ENCODE measurements at places on chromosomes 6 and 20. TPM values are rescaled to one million over a fixed set of nuclear protein-coding genes. Genes with fewer than 3 reads are reported as not detected.

ZBTB46 gene
- total RNA-seq: 32.8 TPM

TENT5A gene
- 10.0 TPM for total RNA-seq

MBOAT1 gene
- 9.1 TPM for total RNA-seq

CALHM4 gene
- not detected for total RNA-seq

ZBTB24 gene
- total RNA-seq: 14.6 TPM

ELOVL2 gene
- not detected for total RNA-seq

- DNase-seq: no peak
- no peaks in the 10 kb centered on the region for H3K4me1 ChIP-seq
- no peaks in the 10 kb centered on the region for H3K27me3 ChIP-seq
- H3K4me3 ChIP-seq: no peak overlapping the region
Observed at GRCh38 chr20:10971096-10971495, 297.3 kb upstream of the JAG1 start.

- H3K4me1 ChIP-seq: peaks cover 32% of the 10 kb centered on the region
- H3K4me3 ChIP-seq: no peak overlapping the region
- no peak for DNase-seq
- no peaks in the 10 kb centered on the region for H3K27me3 ChIP-seq
- H3K27ac ChIP-seq: no peak overlapping the region
Observed at GRCh38 chr6:305371-306206, 13.3 kb downstream of the DUSP22 start.

GRCh38 chr6:9896806-9897205 lies 518.1 kb downstream of the TFAP2A start:
- H3K27ac ChIP-seq: no peak overlapping the region
- no peaks in the 10 kb centered on the region for H3K27me3 ChIP-seq
- no peak for DNase-seq
- H3K4me3 ChIP-seq: no peak overlapping the region

- H3K4me3 ChIP-seq: no peak overlapping the region
- no peaks in the 10 kb centered on the region for H3K36me3 ChIP-seq
- no peaks in the 10 kb centered on the region for H3K4me1 ChIP-seq
- H3K27ac ChIP-seq: no peak overlapping the region
Observed at GRCh38 chr6:64330694-64331307, 695.2 kb downstream of the PHF3 start.

DNA sequence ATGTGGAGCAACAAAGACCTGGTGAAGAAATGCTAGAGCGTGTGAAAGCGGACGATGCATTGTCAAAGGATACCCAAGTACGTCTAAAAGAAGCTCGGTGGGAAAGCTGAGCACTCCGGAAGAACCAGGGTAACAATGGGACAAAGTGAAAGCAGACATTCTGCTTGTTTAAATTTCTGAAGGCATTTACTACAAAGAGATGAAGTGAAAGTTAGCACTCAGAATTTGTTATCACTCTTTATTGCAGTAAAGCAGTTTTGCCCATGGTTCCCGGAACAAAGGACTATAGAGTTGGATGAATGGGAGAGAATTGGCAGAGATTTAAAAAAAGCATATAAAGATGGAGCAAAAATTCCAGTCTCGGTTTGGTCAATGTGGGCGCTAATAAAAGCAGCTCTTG lies 12.8 kb upstream of the IRAK1BP1 start:
- H3K4me3 ChIP-seq: no peak overlapping the region
- H3K27ac ChIP-seq: no peak overlapping the region
- no peaks in the 10 kb centered on the region for H3K4me1 ChIP-seq
- no peaks in the 10 kb centered on the region for H3K36me3 ChIP-seq
- H3K27me3 ChIP-seq: no peaks in the 10 kb centered on the region
- no peak for DNase-seq

DNA sequence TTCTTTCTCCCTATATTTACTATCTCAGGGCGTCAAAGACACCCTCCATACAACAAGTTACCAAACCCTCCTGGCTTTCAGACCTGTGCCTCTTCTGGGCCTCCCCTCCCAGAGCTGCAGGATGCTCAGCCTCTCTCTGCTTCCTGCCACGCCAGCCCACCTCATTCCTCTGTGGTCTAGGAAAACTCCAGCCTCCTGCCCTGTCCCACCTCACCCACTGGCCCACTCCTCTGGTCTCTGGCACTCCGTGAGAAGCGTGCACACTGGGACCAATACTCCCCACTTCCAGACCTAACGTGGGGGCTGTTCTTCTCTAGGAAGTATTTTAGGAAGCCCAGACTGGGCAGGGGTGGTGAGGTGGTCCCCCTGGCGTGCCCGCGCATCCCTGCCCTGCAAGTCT lies 9.7 kb downstream of the AGPAT4 start:
- no peaks in the 10 kb centered on the region for H3K4me1 ChIP-seq
- H3K36me3 ChIP-seq: no peaks in the 10 kb centered on the region
- no peak overlapping the region for H3K27ac ChIP-seq
- no peaks in the 10 kb centered on the region for H3K27me3 ChIP-seq
- H3K4me3 ChIP-seq: no peak overlapping the region

GRCh38 chr6:29558439-29559079 lies 973 bp downstream of the UBD start:
- peaks cover 13% of the 10 kb centered on the region for H3K27me3 ChIP-seq
- no peak for DNase-seq
- H3K4me3 ChIP-seq: no peak overlapping the region
- no peaks in the 10 kb centered on the region for H3K36me3 ChIP-seq
- H3K27ac ChIP-seq: no peak overlapping the region

DNA sequence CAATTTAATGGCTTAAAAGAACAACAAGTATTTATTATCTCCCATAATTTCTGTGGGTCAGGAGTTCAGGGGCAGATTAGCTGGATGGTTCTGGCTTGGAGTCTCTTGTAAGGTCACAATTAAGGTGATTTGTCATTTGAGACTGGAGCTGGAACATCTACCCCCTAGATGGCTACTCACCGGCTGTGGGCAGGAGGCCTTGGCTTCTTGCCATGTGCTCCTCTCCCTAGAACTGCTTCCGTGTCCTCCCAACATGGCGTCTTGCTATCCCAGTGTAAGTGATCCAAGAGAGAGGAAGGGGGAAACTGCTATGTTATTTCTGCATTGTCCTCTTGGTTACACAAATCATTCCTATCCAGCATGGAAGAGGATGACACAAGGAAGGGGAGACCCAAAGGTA lies 210.2 kb upstream of the ECI2 start:
- no peak for DNase-seq

- H3K27ac ChIP-seq: no peak overlapping the region
- H3K4me1 ChIP-seq: no peaks in the 10 kb centered on the region
- H3K27me3 ChIP-seq: no peaks in the 10 kb centered on the region
- no peaks in the 10 kb centered on the region for H3K36me3 ChIP-seq
Observed at GRCh38 chr6:145070791-145071190, 664.5 kb downstream of the EPM2A start.

- H3K4me3 ChIP-seq: peak overlapping the region; percentile 88
- H3K27ac ChIP-seq: no peak overlapping the region
- H3K36me3 ChIP-seq: peaks cover 12% of the 10 kb centered on the region
- H3K27me3 ChIP-seq: peaks cover 54% of the 10 kb centered on the region
Observed at GRCh38 chr6:136550045-136550329, 235 bp downstream of the MAP7 start.

GRCh38 chr20:8938532-8938931 lies 130.4 kb upstream of the PLCB4 start:
- H3K27me3 ChIP-seq: no peaks in the 10 kb centered on the region
- no peak overlapping the region for H3K27ac ChIP-seq
- H3K4me3 ChIP-seq: no peak overlapping the region

DNA sequence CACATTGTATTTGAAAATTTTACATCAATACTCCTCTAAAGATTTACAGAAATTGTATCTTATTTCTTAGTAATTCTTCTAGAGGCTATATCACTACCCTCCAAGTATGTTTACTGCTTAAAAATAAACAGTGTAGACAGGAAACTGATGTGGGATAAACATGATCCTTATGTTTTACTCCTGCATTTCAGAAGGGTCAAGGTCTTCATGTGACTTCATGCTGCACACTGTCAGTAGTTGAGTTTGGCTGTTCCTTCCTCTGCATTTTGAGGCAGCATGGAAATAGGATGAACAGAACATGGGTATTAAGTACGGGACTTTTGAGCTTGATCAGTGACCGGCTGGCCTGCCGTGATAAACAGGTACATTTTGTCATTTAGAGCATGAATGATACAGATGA lies 179.2 kb upstream of the FERMT1 start:
- H3K36me3 ChIP-seq: no peaks in the 10 kb centered on the region
- no peak overlapping the region for H3K27ac ChIP-seq
- H3K4me3 ChIP-seq: no peak overlapping the region
